Lower lobe of right lung (tissue), 2 donors: ENCODE measurements at places on chromosomes 6 and 20. TPM values are rescaled to one million over a fixed set of nuclear protein-coding genes. Genes with fewer than 3 reads are reported as not detected.

The PRICKLE4 gene
- total RNA-seq, result 12.1 TPM

The SULF2 gene
- 34.6 TPM for total RNA-seq

The BEND6 gene
- 0.32 TPM for total RNA-seq

GRCh38 chr20:31951530-31952453 lies at the start of gene PDRG1:
Gene PDRG1, minus strand, starts transcription at chr20:31952046. Its CDS starts 85 bp downstream, at chr20:31951961.
- peaks cover 31% of the 10 kb centered on the region for H3K36me3 ChIP-seq
- peaks cover 16% of the 10 kb centered on the region for H3K4me1 ChIP-seq
- H3K27ac ChIP-seq, result peak within 1 kb of the TSS; percentile 87
- peak within 1 kb of the TSS; percentile 99 for H3K4me3 ChIP-seq
- peaks cover 5% of the 10 kb centered on the region for H3K27me3 ChIP-seq
- DNase-seq, result peak; percentile 97

DNA sequence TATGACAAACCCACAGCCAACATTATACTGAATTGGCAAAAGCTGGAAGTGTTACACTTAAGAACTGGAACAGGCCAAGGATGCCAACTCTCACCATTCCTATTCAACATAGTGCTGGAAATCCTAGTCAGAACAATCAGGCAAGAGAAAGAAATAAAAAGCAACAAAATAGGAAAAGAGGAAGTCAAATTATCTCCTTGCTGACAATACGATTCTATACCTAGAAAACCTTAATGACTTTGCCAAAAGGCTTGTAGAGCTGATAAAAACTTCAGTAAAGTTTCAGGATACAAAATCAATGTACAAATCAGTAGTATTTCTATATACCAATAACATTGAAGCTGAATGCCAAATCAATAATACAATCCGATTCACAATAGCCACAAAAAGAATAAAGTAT lies 32.4 kb downstream of the OR5V1 start:
- no peak overlapping the region for H3K27ac ChIP-seq
- DNase-seq, result no peak
- no peaks in the 10 kb centered on the region for H3K36me3 ChIP-seq
- no peaks in the 10 kb centered on the region for H3K4me1 ChIP-seq

DNA sequence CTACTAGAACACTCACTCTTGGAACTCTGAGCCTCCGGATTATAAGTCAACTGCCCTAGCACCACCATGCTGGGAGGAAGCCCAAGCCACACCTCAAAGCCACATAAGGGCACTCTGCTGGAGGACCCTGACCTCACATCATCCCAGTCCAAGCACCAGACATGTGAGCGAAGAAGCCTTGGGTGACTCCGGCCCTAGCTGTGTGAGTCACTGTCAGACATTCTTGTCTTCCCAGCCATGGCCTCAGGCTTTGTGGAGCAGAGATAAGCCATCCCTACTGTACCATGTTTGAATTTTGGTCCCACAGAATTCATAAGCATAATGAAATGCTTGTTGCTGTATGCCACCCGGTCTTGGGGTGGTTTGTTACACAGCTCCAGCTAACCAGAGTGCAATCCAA lies 247.7 kb downstream of the SOD2 start:
- no peak overlapping the region for H3K4me3 ChIP-seq
- DNase-seq, result no peak
- H3K27me3 ChIP-seq, result no peaks in the 10 kb centered on the region
- no peaks in the 10 kb centered on the region for H3K36me3 ChIP-seq
